ENCODE measurements at places on chromosomes 1 and 21. TPM values are rescaled to one million over a fixed set of nuclear protein-coding genes. Genes with fewer than 3 reads are reported as not detected.

Gene CELA2B
- not detected for total RNA-seq

Gene AGMAT
- total RNA-seq, result not detected

Gene CSF3R
- not detected for total RNA-seq

Gene CLCA1
- not detected for total RNA-seq

Gene RIIAD1
- not detected for total RNA-seq

Gene F3
- total RNA-seq, result 79.2 TPM

Gene LCE1E
- not detected for total RNA-seq

Gene PTPN14
- total RNA-seq, result 46.0 TPM

Gene VWA5B1
- total RNA-seq, result not detected

Gene TFAP2E
- total RNA-seq, result not detected

Gene TMCO2
- total RNA-seq, result not detected

Gene TRIM67
- 0.05 TPM for total RNA-seq

Gene CCDC30
- 1.8 TPM for total RNA-seq

Gene CD5L
- not detected for total RNA-seq

Gene RAVER2
- total RNA-seq, result 18.6 TPM

Gene TRIM17
- not detected for total RNA-seq

Gene TPTE
- total RNA-seq, result 1.2 TPM

Gene C1orf198
- total RNA-seq, result 42.9 TPM

Gene PDZK1
- 2.0 TPM for total RNA-seq

Gene KPRP
- not detected for total RNA-seq

Gene VCAM1
- 0.05 TPM for total RNA-seq

Gene GOLT1A
- 0.19 TPM for total RNA-seq

Gene RGS16
- 23.4 TPM for total RNA-seq

Gene SYDE2
- total RNA-seq, result 4.2 TPM

Gene KRTAP21-2
- total RNA-seq, result not detected

Gene ARHGAP30
- total RNA-seq, result 0.07 TPM

Gene LINGO4
- total RNA-seq, result not detected

Gene ST6GALNAC5
- total RNA-seq, result 0.60 TPM

Gene MYBPHL
- not detected for total RNA-seq

Gene S100A14
- not detected for total RNA-seq

Gene DNM3
- total RNA-seq, result 0.90 TPM

Gene GLIS1
- 0.14 TPM for total RNA-seq

Gene MAEL
- not detected for total RNA-seq

Gene TMEM269
- total RNA-seq, result not detected

Gene TNFRSF18
- total RNA-seq, result not detected

Gene DBT
- 3.2 TPM for total RNA-seq

Gene CHI3L2
- 2.5 TPM for total RNA-seq

Gene SLC45A1
- total RNA-seq, result 0.74 TPM

Gene UBASH3A
- total RNA-seq, result not detected

Gene ETNK2
- total RNA-seq, result 20.9 TPM

Gene CRYAA
- total RNA-seq, result not detected

Gene KRTAP10-5
- total RNA-seq, result not detected

Gene PLA2G4A
- total RNA-seq, result 0.07 TPM

Gene NPPB
- total RNA-seq, result 6.5 TPM

Gene ITLN2
- not detected for total RNA-seq

Gene FCRLB
- total RNA-seq, result 2.7 TPM

Gene MAB21L3
- total RNA-seq, result not detected

All from A172 (cell line).